NCI-H2081 (cell line): ENCODE measurements at places on chromosomes 12 and 14.

DNA sequence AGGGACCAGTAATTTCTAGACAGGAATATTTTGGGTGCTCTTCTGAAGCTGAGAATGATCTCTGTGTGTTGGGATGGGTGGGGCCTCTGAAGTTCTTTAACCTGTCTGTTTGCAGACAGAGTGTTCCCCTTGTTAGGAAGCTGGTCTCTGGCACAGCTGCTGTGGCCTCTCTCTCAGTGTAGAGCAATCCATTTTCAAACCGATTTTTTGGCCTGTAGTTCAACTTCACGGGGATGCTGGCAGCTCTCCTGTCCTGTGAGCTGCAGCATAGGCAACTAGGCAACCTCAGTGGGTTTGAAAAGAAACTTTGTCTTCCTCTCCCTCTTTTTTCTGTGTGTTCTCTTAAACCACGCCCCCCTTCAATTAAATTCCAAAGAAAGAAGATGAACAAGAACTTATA, 69.1 kb downstream of the SMOC1 start:
- no peak for DNase-seq

GRCh38 chr14:52124791-52125684, 56.2 kb upstream of the NID2 start:
- DNase-seq: no peak

DNA sequence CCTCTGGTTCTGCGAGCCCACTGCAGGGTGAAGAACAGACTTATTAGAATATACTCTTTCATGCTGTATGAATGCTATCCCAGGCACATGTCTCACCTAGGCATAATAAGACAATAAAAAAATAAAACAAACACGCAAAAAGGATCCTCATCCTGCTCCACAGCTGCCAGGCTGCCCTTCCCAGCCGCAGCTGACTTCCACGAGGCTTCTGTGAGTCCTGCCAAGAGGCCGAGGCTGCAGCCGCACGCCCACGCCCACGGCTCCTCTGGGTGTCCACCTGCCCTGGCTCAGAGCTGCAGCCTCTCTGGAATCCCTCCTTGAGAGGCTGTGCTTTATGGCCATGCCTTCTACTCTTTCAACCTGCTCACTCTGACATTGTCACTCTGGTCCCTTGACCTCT, 6.9 kb downstream of the SMIM41 start:
- no peak for DNase-seq

GRCh38 chr12:64147011-64147631, 75.0 kb downstream of the KICS2 start:
- peak; percentile 2 for DNase-seq

GRCh38 chr14:104332634-104333270, 194.4 kb downstream of the KIF26A start:
- DNase-seq: no peak

DNA sequence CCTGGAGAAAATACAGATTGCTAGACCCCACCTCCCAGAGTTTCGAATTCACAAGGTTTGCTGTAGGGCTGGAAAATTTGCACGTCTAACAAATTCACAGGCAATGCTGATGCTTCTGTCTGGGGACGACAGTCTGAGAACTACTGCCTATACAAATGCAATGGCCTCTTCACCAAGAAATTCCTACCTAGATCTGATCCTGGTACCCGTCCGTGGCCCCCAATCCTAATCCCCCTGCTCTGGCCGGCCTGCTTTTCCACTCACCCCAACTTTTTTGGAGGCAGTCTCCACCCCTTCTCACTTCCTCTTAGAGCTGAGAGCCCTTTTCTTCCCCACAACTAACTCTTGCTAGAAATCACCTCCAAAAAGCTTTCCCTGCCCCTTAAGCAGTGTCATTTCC, 3.1 kb upstream of the SSH1 start:
- no peak for DNase-seq

DNA sequence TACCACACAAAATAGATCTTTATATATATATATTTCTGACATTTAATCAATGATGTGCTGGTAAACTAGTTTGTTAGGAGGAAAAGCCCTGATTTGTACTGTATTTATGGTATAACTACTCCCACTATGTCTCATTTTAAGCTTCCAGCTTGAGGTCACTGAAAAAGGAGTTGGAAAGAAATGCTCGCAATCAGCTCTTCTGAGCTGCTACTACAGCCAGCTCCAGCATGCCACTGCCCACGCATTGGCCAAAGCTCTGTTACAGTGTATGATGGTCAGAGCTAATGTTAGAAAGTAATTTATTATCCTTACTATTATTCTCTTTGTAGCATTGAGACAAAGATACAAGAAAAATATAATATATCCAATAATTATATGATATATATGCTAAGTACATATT, 55.0 kb upstream of the PCED1B start:
- DNase-seq: no peak

- DNase-seq: no peak
These were observed 15.8 kb upstream of the ORAI1 start for GRCh38 chr12:121610239-121611149.

GRCh38 chr12:48787791-48788523, 932 bp downstream of the ADCY6 start:
- DNase-seq: no peak
